Vagina (tissue), 2 donors: ENCODE measurements at places on chromosomes 2 and 18. TPM values are rescaled to one million over a fixed set of nuclear protein-coding genes. Genes with fewer than 3 reads are reported as not detected.

Gene C2orf80
- total RNA-seq, result not detected

Gene FARP2
- total RNA-seq, result 32.9 TPM

DNA sequence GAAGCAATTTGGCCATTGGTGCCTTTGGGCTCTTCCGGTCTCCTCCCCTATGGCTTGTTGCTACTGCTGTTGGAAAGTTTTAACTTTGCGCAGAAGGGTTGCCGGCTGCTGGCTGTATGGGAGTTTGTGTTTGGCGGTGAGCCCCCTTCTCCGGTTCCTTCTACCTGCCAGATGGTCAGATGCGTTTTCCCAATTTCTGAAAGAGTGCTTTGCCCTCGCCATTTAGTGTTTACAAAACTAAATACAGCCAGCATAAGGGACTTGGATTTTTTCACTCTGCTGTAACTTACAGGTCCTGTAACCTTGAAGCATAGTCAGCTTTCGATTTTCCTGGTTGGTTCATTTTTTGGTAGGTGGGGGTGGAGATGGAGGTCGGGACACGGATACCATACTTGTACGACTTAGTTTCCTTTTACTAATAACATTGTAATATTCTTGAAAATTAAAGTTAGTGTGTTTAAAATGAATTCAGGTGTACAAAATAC lies 604 bp downstream of the COQ10B start:
- DNase-seq, result no peak

Gene MCFD2
- 89.4 TPM for total RNA-seq

GRCh38 chr18:7817575-7818230 lies 250.6 kb downstream of the PTPRM start:
- DNase-seq, result no peak

DNA sequence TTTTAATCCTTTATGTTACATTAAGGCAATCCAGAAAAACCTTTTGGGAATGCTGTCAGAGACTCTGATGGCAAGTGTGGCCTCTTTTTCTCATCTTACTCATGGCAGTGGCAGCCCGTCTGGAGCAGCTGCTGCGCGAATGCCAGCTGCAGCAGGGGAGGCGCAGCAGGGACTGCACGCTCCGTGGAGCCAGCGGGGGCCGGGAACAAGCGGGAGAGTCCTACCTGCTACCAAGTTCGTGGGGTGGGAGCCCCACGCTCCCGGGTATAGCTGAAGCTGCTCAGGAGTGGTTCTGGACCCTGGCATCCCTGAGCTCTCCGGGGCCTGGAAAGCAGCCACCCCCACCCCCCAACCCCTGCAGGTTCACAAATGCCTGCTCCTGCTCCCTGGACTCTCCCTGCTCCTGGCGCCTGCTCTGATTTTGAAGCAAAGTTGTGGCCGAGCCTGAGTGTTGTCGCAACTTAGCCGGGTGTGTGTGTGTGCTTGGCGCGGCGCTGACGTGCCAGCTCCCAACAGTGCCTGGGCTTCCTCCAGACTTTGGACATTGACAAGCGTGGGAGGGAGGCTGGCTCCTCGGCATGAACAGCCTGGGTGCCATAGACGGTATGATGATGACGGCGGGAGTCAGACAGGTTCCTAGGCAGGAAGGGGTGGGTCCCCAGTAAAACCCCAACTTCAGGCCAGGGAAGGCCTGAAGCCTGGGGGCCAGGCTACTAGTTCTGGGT lies 21.7 kb downstream of the TMX3 start:
- no peak for DNase-seq

Gene INHA
- total RNA-seq, result 0.74 TPM

- DNase-seq, result no peak
Measured at GRCh38 chr2:50853441-50853840, 178.5 kb downstream of the NRXN1 start.

Gene LRP1B
- total RNA-seq, result 8.8 TPM

- DNase-seq, result no peak
Measured at GRCh38 chr2:148282201-148282600, 261.3 kb downstream of the MBD5 start.

Gene IMPA2
- total RNA-seq, result 128 TPM

Gene OSBPL1A
- total RNA-seq, result 33.9 TPM

DNA sequence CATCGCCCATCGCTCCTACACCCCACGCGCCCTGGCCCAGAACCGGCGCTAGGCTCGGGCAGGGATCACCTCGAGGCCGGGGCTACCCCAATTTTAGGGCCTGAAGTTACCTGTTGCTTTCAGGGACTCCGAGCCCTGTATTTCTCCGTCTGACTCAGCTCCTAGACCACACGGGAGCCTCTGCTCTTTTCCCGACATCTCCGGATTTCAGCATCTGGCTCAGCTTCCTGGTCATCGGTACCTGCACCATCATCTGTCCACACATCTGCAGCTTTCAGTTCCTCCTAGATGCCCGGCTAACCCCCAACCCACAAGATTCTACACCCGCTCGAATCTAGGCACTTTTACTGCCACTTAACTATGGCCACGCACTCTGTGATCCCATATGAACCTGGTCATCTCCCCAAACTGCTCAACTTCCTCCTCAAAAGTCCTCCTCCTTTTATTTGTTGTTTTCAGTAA lies 12.1 kb upstream of the HMSD start:
- no peak for DNase-seq

Gene MOGAT1
- not detected for total RNA-seq

GRCh38 chr18:47166294-47166693 lies 9.9 kb downstream of the IER3IP1 start:
- DNase-seq, result no peak

DNA sequence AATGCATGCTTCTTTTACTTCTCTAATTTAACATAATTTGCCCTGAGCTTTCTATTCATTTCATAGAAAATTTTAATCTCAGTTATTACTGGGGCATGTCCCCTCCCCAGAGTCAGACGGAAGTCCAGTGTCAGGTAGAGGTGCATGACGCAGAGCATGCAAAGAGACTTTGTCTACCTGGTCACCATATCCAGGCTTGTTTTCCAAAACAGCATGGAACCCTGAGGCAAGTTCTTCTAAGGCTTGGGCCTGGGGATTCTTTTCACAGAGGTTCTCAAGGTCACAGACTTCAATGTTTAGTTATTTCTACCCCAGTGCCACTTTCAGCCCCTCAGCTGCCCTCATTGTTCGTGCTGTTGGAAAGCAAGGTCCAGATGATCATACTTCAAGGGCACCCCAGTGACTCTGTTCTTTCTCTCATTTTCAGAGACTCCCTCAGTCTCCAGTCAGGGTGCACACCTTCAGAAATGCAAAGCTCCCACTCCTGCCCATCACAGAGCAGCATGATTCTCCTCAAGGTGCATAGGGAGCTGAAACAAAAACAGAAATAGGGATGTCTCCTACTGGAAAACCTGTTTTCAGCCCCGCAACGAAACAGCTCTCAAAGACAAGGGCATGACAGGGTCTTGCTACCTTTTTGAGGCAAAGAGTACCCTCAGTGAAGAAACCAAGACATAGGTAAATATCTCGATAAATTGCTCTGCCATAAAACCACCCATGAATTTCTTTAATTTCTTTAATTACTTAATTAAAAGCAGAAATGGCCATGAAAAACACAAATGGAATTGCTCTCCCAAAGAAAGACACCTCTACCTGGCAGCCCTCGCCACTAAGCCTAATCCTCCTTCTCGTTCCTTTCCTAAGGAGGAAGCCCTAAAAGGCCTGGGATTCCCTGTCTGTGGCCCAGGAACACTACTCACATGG lies 9.5 kb upstream of the EVA1A start:
- DNase-seq, result no peak

Gene REG3A
- total RNA-seq, result not detected

- no peak for DNase-seq
Measured at GRCh38 chr2:5409898-5410381, 282.2 kb upstream of the SOX11 start.

Gene TWIST2
- total RNA-seq, result 214 TPM

DNA sequence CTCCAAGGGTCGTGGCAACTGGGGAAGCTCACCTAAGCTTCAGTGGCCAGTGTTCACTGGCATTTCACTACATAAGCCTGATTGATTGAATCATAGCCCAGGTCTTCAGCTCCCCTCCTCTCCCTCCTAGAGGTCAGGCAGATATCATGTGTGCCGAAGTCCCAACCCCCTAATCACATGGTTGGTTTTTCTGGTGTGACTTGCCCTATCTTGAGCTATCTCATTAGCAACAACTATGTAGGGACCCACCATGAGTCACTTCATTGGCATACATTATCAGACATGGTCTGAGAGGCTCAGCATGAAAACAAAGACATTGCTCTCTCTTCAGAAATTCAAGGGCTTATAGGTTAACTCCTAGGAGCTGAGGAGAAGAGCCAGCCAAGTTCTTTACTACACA lies 76.8 kb downstream of the LYPD1 start:
- DNase-seq, result no peak
